ENCODE measurements at places on chromosomes 6 and 20.

- DNase-seq, result no peak
Observed at GRCh38 chr6:90249034-90249433, 47.6 kb downstream of the BACH2 start.

GRCh38 chr6:135884136-135884535 lies 32.6 kb downstream of the PDE7B start:
- DNase-seq, result no peak

- DNase-seq, result no peak
Observed at GRCh38 chr20:46807998-46808397, 86.6 kb upstream of the EYA2 start.

GRCh38 chr6:67663105-67663895 lies 971.8 kb upstream of the ADGRB3 start:
- no peak for DNase-seq

- DNase-seq, result no peak
Observed at GRCh38 chr6:161586887-161587286, 313.0 kb upstream of the AGPAT4 start.

GRCh38 chr20:62702895-62703852 lies 5.5 kb upstream of the NTSR1 start:
- peak; percentile 32 for DNase-seq

DNA sequence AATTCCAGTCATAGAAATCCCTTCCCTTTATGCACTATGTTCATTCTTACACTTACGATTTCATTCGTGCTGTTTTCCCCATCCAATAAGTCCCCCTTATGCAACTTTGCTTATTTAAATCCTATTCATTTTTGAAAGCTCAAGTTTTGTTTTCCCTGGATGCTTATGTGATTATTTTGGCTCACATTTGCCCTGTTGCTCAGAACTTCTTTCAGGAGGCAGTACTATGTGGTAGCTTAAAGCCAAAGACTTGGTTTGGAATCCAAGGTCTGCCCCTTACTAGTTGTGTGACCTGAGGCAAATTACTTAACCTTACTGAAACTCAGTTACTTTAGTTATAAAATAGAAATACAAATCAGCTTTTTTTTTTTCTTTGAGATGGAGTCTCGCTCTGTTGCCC lies 59.6 kb downstream of the MOXD1 start:
- DNase-seq, result no peak

- DNase-seq, result no peak
Observed at GRCh38 chr6:50610562-50610961, 102.8 kb upstream of the TFAP2D start.

DNA sequence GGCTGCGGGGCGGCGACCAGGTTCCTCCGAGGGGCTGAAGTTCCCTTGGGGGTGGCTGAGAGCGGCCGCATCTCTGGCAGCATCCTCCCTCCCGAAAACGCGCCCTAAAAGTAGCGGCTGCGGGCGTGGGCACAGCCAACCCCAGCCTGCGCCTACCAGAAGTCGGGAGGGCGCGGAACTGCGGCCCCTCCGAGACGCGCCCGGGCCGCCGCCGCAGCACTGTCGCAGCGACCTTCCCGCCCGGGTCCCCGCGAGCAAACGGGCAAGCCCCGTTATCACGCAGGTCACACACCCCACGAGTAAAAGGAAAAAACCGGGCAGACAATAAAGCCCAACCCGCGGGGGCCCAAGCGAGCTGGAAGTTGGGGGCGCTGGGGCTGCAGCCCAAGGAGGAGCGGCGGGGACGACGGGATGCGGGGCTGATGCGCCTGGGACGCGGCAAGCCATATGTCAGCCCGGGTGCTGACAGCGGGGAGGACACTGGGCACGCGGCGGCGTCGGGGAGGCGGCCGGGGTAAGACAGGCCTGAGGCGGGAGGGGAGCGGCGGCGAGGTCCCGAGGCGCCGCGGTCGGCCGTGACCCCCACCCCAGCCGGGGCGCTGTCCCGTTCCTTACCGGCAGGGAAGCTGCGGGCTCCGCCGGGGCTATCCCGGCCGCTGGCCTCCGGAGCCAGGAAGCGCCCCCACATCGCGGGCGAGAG lies 659 bp downstream of the CEP85L start:
- DNase-seq, result peak; percentile 38

GRCh38 chr20:56518126-56518525 lies 6.4 kb upstream of the FAM209A start:
- DNase-seq, result no peak

DNA sequence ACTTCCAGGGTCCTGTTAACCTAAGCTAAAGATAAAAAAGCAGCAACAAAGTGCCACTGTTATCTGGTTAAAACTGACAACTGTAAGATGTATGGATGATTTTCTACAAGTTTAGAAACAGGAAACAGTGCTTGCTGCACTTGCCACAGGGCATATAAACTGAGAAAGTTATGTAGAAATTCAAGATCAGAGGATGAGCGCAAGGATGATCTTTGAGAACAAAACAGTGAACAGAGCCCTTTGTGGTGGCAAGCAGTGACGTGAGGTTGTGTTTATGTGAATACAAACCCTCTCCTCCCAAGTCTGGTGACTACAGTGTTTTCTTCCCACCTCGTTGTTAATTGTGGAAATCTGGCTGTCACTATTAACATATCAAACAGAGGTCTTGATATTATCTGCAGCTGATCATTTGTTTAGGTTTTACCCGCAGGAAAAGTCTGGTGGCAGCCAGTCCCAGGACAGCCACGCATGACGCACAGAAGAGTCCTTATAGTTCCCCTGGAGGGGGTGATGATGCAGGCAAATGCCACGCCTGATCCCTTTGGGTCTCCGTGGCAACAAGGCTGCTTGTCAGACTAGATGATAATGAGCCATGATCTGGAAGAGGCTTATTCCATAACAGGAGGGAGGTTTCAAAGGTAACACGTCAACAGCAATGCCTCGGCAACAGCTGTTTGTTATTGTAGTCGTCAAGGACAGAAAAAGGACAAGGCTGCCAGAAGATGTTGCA lies 43.1 kb upstream of the TNFAIP3 start:
- peak; percentile 64 for DNase-seq

DNA sequence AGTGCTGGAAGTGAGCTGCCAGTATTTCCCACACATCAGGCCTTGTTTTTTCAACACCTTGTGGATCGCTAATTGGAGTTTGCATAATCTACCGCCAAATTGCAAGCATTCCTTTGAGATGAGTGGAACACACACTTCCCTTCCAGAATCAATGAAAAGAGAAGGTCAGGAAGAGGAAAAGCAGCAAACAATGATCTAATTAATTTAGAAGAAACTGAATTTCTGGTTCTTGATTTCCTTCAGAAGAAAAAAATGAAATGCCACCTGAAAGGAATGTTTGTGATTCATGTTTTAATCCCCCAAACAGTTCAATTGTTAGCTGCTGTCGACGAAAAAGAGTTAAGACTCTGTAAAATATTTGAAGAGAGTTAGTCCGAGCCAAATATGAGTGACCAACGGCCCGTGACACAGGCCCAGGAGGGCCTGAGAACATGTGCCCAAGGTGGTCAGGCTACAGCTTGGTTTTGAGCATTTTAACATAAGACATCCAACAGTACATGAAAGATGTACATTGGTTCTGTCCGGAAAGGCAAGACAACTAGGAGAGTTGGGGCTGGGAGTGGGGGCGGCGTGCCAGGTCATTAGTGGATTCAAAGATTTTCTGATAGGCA lies 182.3 kb downstream of the MTFR2 start:
- no peak for DNase-seq

DNA sequence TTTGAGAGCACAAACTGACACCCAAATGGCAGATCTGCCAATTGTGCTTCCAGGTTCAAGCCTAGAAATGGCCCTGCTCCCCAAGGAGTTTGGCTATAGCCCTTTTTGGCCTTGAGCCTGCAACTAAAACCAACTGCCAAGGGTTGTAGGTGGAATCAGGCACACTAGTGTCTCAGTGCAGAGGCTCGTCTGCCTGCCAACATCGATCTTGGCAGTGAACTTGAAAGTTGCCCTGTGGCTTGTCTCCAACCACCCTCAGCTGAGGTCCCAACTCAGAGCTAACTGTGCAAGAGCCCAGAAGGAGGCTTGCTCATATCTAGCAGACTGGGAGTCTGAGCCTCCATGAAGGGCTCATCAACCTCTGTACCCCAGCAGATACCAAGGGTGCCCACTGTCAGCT lies 92.7 kb upstream of the GLP1R start:
- DNase-seq, result no peak

DNA sequence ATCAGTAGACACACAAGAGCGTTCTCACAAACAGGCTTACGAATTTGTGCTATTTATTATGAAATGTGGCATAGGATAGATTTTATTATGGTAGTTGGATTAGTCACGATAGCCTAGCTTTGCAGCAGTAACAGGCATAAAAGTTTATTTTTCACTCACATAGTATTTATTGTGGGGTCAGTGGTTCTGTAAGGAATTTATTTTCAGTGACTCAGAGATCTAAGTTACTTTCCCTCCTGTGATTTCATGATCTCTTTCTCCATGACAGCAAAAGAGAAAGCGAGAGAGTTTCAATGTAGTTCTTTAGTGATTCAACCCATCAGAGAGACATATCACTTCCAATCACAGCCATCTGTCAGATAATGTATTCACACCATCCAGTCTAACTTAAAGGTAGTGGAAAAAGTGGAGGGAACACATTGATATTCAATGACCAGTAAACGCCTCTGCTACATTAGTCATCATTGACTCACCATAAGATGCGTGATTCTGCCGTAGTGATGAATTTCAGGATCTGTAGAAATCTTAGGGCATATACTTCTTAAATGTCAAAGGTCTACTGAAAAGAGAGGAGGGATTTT lies 605.5 kb downstream of the HDGFL1 start:
- no peak for DNase-seq

DNA sequence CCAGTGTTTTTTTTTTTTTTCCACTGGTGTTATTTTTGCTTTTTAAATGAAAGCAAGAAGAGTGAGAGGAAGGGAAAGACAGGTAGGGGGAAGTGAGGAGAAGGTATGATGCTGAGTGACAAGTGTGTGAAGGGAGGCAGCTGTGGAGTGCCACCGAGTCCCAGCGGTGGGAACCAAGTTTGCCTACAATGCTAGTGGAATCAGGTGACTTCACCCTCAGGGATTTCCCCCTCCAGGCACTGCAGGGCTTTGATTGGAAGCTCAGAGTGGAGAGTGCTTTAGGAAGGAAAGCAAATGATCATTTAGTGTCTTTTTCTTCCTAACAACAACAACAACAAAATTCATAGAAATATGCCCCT lies 120.5 kb upstream of the ENPP5 start:
- DNase-seq, result no peak

GRCh38 chr6:99353126-99353525 lies 3.7 kb upstream of the FAXC start:
- DNase-seq, result no peak

GRCh38 chr20:21303872-21304586 lies 898 bp downstream of the XRN2 start:
- no peak for DNase-seq

GRCh38 chr6:50442531-50443040 lies 270.7 kb upstream of the TFAP2D start:
- no peak for DNase-seq

DNA sequence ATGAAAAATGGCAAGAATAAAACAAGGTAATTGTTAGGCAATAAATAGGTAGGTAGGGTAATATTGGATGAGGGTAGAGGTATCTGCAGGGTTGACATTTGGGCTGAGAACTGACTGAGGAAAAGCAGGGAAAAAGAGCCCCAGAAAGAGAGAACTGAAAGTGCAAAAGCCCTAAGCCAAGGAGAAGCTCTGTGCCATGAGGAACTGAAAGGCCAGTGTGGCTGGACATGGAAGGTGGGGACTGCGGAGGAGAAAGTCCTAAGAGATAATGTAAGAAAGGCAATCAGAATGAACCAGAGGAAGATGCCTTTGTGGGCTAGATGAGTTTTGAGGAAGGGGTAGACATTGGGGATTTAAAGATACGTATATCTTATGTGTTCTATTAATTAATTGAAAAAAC lies 9.9 kb upstream of the HIVEP2 start:
- no peak for DNase-seq

DNA sequence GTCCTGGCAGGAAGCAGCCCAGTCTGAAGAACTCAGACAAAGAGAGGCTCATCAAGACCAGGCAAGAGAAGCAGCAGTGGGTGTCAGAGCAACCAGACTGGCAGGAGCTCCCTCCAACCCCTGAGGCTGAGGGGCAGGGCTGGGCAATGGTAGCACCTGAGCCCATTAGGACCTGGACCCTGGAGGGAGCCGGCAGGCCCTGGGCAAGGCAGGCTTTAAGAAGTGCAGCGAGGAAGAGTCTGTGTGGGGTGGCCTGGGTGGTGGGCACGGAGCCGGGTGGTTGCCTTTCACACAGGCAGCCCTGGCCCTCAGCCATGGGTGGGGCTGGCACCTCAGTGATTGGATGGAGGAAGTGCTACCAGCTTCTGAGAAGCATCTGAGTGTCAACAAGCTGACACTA lies 33.1 kb upstream of the IRF4 start:
- no peak for DNase-seq

GRCh38 chr6:84136364-84137050 lies 90.9 kb downstream of the CEP162 start:
- DNase-seq, result no peak

- DNase-seq, result peak; percentile 19
Observed at GRCh38 chr6:154301839-154302752, 54.5 kb downstream of the IPCEF1 start.

GRCh38 chr6:46876126-46876525 lies 45.6 kb downstream of the ADGRF5 start:
- no peak for DNase-seq

GRCh38 chr6:84061174-84061573 lies 27.6 kb downstream of the MRAP2 start:
- no peak for DNase-seq

- no peak for DNase-seq
Observed at GRCh38 chr6:3808759-3809514, 40.2 kb upstream of the FAM50B start.

GRCh38 chr6:90319044-90319443 lies 22.4 kb upstream of the BACH2 start:
- no peak for DNase-seq

DNA sequence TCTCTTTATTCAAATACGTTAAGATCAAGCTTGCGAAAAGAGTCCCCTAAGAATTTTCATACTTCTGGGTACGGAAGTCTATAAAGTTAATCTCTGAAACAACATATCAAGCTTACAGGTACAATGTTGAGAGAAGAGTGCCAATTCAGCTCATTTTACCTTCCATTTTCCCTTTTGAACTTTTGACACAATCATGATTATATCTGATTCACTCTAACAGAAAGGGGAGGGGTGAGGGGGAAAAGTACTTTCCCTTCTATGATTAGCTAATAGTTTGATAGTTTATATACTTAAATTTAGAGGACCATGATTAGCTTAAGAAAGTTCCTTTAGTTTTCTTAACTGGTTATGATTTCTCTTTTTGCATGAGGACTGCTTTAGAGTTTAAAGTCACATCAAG lies 33.5 kb downstream of the SNX3 start:
- DNase-seq, result no peak

GRCh38 chr20:41398408-41398807 lies 31.8 kb upstream of the EMILIN3 start:
- no peak for DNase-seq

- DNase-seq, result no peak
Observed at GRCh38 chr6:157596461-157596860, 215.5 kb downstream of the ZDHHC14 start.

- DNase-seq, result no peak
Observed at GRCh38 chr6:44029444-44030185, 97.6 kb downstream of the MRPL14 start.

DNA sequence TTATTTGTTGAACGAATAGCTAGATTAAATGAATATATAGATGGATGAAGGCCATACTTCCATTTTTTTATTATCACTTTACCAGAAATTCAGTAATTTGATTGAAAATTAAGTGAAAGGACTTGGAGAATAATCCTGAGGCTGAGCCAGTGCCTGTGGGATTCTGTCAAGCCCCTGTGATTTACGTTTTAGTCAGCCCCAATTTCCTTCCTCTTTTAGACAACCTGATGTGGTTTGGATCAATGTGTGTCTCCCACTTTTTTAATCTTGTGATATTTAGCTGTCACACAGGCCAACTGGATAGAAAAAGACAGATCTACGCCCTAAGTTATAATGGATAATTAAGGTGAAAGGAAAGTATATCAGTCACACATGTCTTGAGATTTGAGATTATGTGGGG lies 188.8 kb downstream of the EDN1 start:
- DNase-seq, result no peak
